ENCODE measurements at places on chromosomes 16 and 17. TPM values are rescaled to one million over a fixed set of nuclear protein-coding genes. Genes with fewer than 3 reads are reported as not detected.

Gene BAHCC1
- total RNA-seq = 7.0 TPM

Gene IL34
- total RNA-seq = not detected

Gene KCTD19
- total RNA-seq = not detected

Gene HAS3
- total RNA-seq = 1.3 TPM

Gene CCL17
- total RNA-seq = not detected

Gene CCDC200
- not detected for total RNA-seq

Gene IKZF3
- total RNA-seq = not detected

Gene RAB26
- 1.2 TPM for total RNA-seq

Gene EVPL
- total RNA-seq = not detected

Gene CNP
- 116 TPM for total RNA-seq

Gene CCDC43
- 30.4 TPM for total RNA-seq

Gene KRT12
- total RNA-seq = not detected

Gene BCAR1
- 136 TPM for total RNA-seq

Gene WBP2
- 59.7 TPM for total RNA-seq

Gene CES1
- total RNA-seq = not detected

Data from HFFc6 (cell line).